ENCODE measurements at places on chromosomes 12 and 14.

GRCh38 chr14:58118097-58118815 lies 33.8 kb downstream of the ARMH4 start:
- DNase-seq = peak; percentile 48
- no peak overlapping the region for H3K27ac ChIP-seq
- no peaks in the 10 kb centered on the region for H3K36me3 ChIP-seq
- H3K27me3 ChIP-seq = no peaks in the 10 kb centered on the region

DNA sequence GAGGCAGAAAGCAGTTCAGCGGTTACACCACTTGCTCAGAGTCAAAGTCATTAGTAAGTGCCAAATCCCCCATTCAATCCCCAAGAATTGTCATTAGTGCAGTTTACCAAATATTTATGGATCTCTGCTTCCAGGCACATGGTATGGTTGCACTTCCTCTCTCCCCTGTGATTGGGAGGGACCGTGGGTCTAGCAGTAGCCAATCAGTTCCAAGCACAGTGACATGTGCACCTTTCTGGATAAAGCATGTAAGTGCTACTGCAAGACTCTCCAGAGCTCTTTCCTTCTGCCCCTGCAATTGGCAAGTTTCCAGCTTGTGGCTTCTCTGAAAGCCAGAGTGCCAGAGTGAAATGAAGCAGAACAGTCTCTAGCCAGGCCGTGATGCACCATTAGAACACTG lies 85.3 kb upstream of the FLRT2 start:
- H3K4me3 ChIP-seq = no peak overlapping the region
- no peaks in the 10 kb centered on the region for H3K4me1 ChIP-seq
- DNase-seq = peak; percentile 3
- no peaks in the 10 kb centered on the region for H3K27me3 ChIP-seq

GRCh38 chr12:122999986-123000420 lies 19.5 kb downstream of the ARL6IP4 start:
- H3K27me3 ChIP-seq = no peaks in the 10 kb centered on the region
- DNase-seq = no peak
- no peaks in the 10 kb centered on the region for H3K36me3 ChIP-seq
- H3K27ac ChIP-seq = no peak overlapping the region
- no peaks in the 10 kb centered on the region for H3K4me1 ChIP-seq

- no peak overlapping the region for H3K4me3 ChIP-seq
- no peaks in the 10 kb centered on the region for H3K27me3 ChIP-seq
- no peaks in the 10 kb centered on the region for H3K4me1 ChIP-seq
Observed at GRCh38 chr14:49962621-49963020, 69.7 kb downstream of the ARF6 start.

DNA sequence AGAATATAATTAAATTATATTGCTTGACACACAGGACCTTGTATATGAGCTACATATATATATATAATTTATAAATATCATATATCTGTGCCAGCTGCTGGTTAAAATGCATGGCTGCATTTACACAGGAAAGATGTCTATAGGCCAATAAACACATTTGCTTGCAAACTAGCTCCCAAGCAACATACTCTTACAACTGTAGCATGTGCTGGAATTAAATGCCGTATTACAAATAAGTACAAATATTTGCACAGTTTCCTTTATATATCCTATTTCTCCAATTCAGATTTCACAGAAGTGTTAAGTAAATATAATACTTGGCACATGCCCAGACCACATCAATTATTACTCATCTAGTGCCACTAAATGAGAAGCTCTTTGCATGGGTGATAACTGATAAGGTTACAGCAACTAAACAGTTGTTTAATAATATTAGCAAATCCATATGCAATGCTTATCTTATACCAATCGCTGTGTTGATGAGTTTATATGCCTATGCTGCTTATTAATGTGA lies 66.7 kb upstream of the E2F7 start:
- no peaks in the 10 kb centered on the region for H3K4me1 ChIP-seq
- no peak overlapping the region for H3K27ac ChIP-seq
- DNase-seq = no peak
- no peaks in the 10 kb centered on the region for H3K36me3 ChIP-seq

DNA sequence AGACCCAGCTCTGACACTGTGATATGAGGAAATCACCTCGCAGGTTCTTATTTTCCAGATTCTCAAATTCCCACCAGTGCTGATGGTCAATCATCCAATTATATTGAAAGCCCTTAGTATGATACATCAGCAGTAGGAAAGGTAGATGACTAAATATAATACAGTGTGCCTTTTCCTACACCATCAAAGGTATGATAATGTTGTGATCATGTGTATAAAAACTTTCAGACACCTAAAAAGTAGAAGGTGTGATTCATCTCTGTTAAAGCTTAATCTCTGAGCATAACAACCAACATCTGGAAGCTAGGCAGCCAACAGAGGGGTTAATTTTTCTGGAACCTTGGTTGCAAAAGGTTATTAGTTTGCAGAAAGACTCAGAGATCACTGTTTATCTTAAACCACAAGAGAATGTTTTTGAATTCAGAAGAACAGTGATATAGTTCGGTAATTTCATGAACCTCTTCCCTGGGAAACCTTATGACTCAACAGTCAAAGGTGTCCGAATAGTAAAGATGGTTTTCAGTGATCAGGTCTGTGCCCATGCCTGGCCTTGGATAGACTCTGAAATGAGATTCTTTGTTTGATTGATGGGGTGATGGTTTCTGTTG lies 122.5 kb downstream of the ETV6 start:
- no peaks in the 10 kb centered on the region for H3K36me3 ChIP-seq
- H3K27ac ChIP-seq = no peak overlapping the region
- H3K4me3 ChIP-seq = no peak overlapping the region

DNA sequence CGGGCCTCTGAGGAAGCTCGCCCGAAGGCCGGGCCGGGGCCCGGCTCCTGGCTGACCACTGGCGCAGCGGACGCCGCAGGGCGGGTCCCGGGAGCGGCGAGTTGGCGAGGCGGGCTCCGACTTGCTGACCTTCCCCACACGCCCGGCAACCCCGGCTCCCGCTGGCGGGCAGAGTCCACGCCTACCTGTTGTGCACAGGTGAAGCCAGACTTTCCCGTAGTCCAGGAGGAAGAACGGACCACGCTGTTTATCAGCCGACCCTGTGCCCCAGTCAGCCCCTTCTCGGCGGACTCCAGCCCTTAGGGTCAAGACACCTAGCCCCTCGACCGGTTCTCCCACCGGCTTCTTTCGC lies 407 bp downstream of the HEATR5A start:
- H3K36me3 ChIP-seq = no peaks in the 10 kb centered on the region
- peak overlapping the region; percentile 84 for H3K4me3 ChIP-seq
- peak; percentile 78 for DNase-seq
- peak overlapping the region; percentile 87 for H3K27ac ChIP-seq
- H3K4me1 ChIP-seq = peaks cover 13% of the 10 kb centered on the region

- no peaks in the 10 kb centered on the region for H3K27me3 ChIP-seq
- no peaks in the 10 kb centered on the region for H3K4me1 ChIP-seq
- no peaks in the 10 kb centered on the region for H3K36me3 ChIP-seq
- H3K27ac ChIP-seq = no peak overlapping the region
- no peak for DNase-seq
Observed at GRCh38 chr14:97641827-97642226, 844.6 kb downstream of the VRK1 start.

- H3K36me3 ChIP-seq = peaks cover 11% of the 10 kb centered on the region
- H3K4me3 ChIP-seq = no peak overlapping the region
- no peak for DNase-seq
- no peaks in the 10 kb centered on the region for H3K27me3 ChIP-seq
- H3K4me1 ChIP-seq = peaks cover 35% of the 10 kb centered on the region
- H3K27ac ChIP-seq = no peak overlapping the region
Observed at GRCh38 chr12:112103758-112104503, 4.7 kb downstream of the NAA25 start.

DNA sequence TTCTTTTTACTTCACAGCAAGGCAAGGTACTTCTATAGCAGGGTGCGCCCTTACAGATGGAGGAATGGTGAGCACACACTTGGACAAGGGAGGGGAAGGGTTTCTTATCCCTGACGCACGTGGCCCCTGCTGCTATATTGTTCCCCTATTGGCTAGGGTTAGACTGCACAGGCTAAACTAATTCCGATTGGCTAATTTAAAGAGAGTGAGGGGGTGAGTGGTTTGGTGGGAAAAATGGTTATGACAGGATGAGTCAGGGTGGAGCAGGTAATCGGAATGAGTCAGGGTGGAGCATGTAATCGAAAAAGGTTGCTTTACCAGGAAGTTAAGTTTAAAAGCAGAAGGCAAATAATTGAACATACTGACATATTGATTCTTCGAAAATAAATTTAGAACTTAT lies 23.7 kb upstream of the RAB21 start:
- H3K27ac ChIP-seq = no peak overlapping the region
- no peak for DNase-seq

- no peak overlapping the region for H3K27ac ChIP-seq
- peak; percentile 56 for DNase-seq
- peaks cover 6% of the 10 kb centered on the region for H3K4me1 ChIP-seq
- H3K4me3 ChIP-seq = no peak overlapping the region
- no peaks in the 10 kb centered on the region for H3K27me3 ChIP-seq
Observed at GRCh38 chr12:19456176-19456575, 16.9 kb downstream of the AEBP2 start.

DNA sequence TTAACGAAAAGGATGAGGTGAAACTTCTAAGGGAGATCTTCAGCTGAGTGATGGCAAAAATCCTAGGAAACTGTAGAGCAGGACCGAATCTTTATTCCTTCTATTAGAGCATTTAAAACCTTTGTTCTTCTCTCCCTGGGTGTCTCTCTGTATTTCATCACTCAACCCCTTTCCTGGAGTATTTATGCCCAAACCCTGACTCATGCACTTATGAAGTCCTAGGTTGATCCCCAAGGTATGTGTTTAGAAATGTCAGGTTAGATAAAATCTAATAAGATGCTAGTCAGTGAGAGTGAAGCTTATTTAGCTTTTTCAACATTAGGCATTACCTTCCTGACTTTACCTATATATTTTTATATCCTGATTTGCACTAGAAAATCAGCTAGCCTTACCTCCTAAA lies 239.8 kb upstream of the NPAS3 start:
- H3K27me3 ChIP-seq = no peaks in the 10 kb centered on the region
- DNase-seq = no peak
- H3K4me1 ChIP-seq = peaks cover 3% of the 10 kb centered on the region
- no peak overlapping the region for H3K4me3 ChIP-seq
- H3K27ac ChIP-seq = no peak overlapping the region

- H3K4me1 ChIP-seq = no peaks in the 10 kb centered on the region
- no peak for DNase-seq
- H3K36me3 ChIP-seq = no peaks in the 10 kb centered on the region
Observed at GRCh38 chr14:80981156-80981555, 25.7 kb downstream of the TSHR start.

- no peaks in the 10 kb centered on the region for H3K36me3 ChIP-seq
- H3K4me3 ChIP-seq = no peak overlapping the region
- DNase-seq = no peak
- H3K27ac ChIP-seq = no peak overlapping the region
- H3K4me1 ChIP-seq = peaks cover 47% of the 10 kb centered on the region
Observed at GRCh38 chr12:52073531-52074381, 4.0 kb downstream of the ATG101 start.

DNA sequence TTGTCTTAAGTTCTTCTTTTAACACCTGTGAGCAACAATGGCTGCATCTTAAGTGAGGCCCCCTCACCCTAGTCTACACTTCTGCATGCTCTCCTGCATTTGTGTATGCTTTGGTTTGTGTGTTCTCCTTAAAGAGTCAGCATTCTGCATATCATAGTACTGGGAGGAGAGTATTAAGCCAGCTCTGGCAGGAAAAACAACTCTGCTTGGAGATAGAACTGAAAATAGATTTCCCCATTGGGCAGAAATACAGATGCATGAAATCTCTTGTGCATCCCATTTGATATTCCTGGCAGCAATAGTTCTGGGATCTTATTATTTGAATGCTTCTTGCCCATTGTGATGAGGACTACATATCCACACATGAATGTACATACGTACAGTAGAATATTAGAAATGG lies 70.6 kb upstream of the PRICKLE1 start:
- H3K4me1 ChIP-seq = no peaks in the 10 kb centered on the region
- no peak overlapping the region for H3K27ac ChIP-seq
- H3K27me3 ChIP-seq = no peaks in the 10 kb centered on the region
- no peak for DNase-seq
- no peaks in the 10 kb centered on the region for H3K36me3 ChIP-seq

GRCh38 chr14:35818346-35819115 lies 7.6 kb upstream of the BRMS1L start:
- H3K36me3 ChIP-seq = no peaks in the 10 kb centered on the region
- H3K27me3 ChIP-seq = no peaks in the 10 kb centered on the region
- no peak overlapping the region for H3K27ac ChIP-seq
- no peak overlapping the region for H3K4me3 ChIP-seq

DNA sequence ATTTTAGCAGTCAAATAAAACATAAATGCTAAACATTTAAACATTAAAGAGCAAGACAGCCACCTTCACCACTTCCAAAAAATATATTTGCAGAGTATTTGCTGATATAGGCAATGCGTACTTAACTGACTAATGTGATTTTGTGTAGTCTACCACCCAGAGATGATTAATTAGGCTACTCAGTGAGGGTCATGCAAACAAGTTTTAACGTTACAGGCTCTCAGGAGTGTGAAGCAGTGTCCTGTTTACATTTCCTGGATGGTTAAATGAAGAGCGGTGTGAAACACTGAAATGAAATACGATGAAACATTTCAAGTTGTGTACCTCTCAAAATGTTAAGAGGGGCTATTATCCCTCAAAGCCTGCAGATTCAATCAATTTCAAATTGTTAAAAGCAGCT lies 165.8 kb upstream of the LRIG3 start:
- H3K4me3 ChIP-seq = no peak overlapping the region
- H3K27ac ChIP-seq = no peak overlapping the region

DNA sequence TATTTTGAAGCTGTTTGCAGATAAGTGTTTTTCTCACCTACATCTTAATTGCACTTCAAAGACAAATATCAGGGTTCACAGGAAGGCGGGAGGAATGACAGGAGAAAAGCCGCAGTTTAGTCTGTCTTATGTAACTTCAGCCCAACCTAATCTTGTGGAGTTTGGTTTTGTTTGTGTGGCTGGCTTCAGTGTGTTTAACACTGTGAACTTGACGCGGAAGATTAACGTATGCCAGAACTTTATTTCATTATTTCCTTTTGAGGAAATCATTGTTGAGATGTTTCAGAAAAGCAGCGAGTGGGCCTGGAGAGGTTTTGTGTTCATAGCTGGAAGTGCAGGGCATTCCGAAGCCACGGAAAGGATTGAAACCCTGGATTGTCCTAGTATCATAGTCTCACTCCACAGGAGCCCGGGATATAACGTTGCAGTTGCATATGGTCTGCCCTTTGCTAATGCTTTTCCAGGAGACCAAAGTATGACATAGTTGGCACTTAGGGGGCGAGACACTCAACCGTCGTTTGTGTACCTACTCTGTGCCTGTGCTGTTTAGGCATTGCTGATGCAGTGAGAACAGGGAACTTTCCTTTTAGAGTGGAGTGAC lies 2.0 kb downstream of the PELI2 start:
- H3K36me3 ChIP-seq = no peaks in the 10 kb centered on the region
- DNase-seq = no peak
- no peak overlapping the region for H3K27ac ChIP-seq
